GM13977 (cell line): ENCODE measurements at places on chromosomes 11 and 22.

GRCh38 chr22:49049691-49050090 lies 778.0 kb downstream of the BRD1 start:
- no peak for DNase-seq

GRCh38 chr11:46722566-46723358 lies 3.7 kb downstream of the F2 start:
- DNase-seq, result no peak

- no peak for DNase-seq
Observed at GRCh38 chr22:38273135-38273826, 471 bp upstream of the TMEM184B start.

GRCh38 chr11:67268081-67268961 lies 2.0 kb downstream of the GRK2 start:
- DNase-seq, result peak; percentile 92

GRCh38 chr11:19605520-19606371 lies 106.9 kb upstream of the NAV2 start:
- no peak for DNase-seq

- DNase-seq, result no peak
Observed at GRCh38 chr11:10752061-10752460, 1.0 kb downstream of the CTR9 start.

- no peak for DNase-seq
Observed at GRCh38 chr22:20092477-20092854, 12.4 kb downstream of the DGCR8 start.

- DNase-seq, result no peak
Observed at GRCh38 chr11:131544591-131544990, 174.2 kb downstream of the NTM start.

DNA sequence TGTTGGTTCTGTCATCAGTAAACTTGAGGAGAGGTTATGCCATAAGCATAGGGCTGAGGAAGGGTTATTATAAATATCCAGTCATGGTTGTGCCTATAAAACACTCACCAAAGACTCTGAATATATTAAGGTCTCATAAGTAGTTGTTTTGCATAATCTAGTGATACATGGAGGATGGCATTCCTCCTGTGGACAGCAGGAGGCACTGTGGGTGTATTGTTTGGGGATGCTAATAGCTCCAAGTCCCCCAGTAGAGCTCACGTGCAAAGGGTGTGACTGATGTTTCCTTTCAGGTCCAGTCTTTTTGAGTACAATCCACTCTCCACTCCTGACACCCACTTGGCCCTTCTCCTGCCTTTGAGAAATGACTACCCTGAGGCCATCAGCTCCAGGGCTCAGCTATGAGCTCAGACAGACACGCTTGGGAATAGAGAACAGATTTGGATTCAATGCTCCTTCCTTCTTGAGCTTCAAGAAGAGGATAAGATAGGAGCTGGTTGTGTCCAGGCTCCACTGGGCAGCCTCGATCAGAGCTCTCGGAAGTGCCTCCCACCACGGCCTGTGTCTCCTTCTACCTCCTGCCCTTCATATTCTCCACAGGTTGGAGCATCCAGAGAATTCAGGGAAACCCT lies 85.2 kb upstream of the IGLL5 start:
- DNase-seq, result peak; percentile 40

DNA sequence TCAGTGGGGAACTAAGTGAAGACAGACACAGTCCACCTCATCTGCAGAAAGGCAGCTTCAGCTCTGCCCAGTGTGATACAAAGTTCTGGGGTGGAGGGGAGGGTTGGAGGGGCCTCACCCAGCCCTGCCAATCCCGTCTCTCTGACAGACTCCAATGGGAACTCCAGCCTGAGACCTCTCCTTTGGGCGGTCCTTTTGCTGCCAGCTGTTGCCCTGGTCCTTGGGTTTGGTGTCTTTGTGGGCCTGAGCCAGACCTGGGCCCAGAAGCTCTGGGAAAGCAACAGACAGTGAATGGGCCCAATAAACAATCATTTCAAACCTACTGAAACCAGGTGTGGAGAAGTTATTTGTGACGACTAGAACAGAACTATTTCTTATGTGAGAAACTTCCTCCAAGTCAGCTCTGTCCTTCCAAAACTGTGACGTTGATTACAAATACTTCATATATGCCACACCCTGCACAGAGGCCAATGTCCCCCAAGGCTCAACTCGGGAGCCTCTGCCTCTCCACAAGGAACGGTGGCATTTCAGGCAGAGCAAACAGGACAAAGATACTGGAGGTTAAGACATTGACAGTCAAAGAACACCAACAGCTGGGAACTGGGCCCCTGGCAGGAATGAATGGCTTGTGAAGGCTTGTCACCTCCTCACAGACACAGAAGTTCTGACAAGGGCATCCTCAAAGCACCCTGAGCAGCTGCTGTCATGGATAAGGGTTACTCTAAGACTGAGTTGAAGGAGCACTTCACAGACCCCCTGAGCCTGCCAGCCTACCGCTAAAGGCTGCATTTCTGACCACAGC lies 8.2 kb downstream of the ZP1 start:
- no peak for DNase-seq

GRCh38 chr11:75355051-75355450 lies 3.6 kb upstream of the ARRB1 start:
- DNase-seq, result no peak

DNA sequence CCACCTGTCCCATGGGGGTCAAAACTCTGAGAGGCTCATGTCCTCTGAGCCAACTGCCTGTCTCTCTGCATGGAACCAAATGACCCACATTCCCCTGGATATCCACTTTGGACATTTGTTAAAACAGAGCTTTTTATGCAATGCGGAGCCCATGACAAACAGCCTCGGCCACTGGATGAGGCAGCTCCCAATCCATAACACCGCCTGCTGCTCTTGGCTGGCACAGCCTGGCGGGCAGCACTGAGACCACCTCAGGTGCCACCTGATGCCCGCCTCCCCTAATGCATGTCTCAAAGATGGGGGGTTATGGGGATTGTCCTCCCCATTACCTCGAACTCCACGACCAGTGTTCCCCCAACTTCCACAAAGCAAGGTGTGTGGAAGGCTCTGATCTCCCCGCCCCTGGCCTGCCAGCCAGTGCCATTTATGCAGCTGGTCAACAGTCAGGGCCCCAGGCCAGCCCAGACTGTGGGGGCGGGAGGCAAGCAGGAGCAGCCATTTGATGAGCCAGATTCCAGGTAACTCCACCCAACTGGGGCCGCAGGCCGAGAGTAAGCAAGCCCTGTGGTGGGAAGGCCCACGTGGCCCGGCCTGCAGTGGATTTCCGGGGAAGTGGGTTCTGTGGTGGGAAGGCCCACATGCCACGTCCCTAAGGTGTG lies 84.2 kb downstream of the PHF21B start:
- DNase-seq, result no peak

DNA sequence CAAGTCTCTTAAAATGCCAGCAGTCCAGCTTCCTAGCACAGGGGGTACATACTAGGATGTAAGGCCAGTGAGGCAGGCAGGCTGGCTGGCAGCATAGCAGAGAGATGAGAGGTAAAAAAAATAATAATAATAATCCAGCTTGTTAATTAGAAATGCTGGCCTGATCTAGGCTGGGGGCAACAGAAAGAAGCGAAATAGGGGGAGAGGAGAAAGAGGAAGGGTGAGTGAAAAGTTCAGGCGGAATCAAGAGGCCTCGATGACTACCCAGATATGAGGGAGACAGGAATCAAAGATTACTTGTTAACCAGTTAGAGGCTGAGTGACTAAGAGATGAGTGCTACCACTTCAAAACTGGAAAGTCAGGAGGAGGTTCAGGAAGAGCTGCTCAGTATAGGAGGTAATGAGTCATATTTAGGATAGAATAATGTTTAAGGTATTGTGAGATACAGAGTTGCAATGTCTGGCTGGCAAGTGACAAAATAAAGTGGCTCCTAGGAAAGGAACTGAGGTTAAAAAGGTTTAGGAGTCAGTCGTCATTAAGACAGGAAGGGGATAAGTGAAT lies 2.8 kb downstream of the ALKBH8 start:
- no peak for DNase-seq

- DNase-seq, result no peak
Observed at GRCh38 chr22:30627471-30627870, 8.1 kb upstream of the SLC35E4 start.

DNA sequence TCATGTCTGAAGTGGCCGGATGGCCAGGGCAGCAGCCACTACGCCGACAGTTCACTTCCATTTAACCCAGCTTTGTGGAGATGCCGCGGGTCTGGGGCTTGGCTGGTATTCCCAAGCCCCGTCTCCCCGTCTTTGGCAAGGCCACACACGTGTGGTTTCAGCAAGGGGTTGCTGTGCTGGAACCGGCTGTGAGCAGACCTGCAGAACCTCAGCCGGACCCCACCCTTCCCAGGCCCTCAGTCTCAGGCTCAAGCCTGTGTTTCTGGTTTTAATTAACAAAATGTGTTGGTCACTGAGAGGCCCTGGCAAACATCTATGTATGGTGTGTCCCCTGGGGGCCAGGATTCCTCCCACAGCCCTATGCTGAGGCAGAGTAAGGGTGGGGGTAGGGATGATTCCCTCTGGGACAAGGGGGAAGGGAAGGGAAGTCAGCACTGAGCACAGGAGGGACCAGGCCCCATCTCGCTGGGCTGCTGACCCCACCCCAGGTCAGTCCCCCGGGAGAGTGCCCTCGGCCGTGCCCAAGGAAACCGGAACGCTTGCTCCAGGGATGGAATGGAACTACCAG lies 9.3 kb downstream of the OSBPL5 start:
- DNase-seq, result no peak

- DNase-seq, result peak; percentile 71
Observed at GRCh38 chr11:117796872-117797529, at the start of gene DSCAML1. DSCAML1 (minus strand) TSS chr11:117797216; CDS start chr11:117797079, 137 bp downstream.

GRCh38 chr11:68259122-68259959 lies 12.4 kb downstream of the C11orf24 start:
- DNase-seq, result no peak

GRCh38 chr11:122439866-122440810 lies 215.4 kb upstream of the UBASH3B start:
- DNase-seq, result no peak

GRCh38 chr11:36012979-36013378 lies 69.1 kb downstream of the LDLRAD3 start:
- DNase-seq, result no peak

GRCh38 chr22:17997456-17997855 lies 26.9 kb downstream of the MICAL3 start:
- no peak for DNase-seq

GRCh38 chr11:72673284-72673942 lies 809 bp downstream of the PDE2A start:
- DNase-seq, result no peak

DNA sequence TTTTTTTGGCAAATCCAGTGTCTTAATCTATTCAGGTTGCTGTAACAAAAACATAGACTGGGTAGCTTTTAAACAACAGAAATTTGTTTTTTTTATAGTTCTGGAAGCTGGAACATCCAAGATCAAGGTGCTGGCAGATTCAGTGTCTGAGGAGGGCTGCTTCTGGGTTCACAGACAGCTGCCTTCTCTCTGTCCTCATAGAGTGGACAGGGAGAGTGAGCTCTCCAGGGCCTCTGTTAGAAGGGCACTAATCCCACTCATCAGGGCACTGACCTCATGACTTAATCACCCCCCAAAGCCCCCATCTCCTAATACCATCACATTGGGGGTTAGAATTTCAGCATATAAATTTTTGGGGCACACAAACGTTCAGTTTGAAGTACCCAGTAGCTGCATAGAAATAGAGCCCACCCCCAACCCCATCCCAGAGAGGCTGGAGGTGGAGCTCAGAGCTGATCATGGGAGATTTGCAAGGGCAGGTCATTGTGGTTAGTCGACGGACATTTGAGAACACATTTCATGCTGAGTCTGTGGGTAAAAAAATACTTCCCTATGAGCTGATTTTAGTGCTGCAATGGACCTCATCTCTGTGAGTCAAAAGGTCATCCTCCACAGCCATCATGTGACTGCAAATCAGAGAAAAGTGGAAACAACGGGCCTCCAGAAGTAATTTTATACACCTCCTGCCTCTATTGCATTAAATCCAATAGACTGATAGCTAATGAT lies 203.1 kb upstream of the CADM1 start:
- no peak for DNase-seq

DNA sequence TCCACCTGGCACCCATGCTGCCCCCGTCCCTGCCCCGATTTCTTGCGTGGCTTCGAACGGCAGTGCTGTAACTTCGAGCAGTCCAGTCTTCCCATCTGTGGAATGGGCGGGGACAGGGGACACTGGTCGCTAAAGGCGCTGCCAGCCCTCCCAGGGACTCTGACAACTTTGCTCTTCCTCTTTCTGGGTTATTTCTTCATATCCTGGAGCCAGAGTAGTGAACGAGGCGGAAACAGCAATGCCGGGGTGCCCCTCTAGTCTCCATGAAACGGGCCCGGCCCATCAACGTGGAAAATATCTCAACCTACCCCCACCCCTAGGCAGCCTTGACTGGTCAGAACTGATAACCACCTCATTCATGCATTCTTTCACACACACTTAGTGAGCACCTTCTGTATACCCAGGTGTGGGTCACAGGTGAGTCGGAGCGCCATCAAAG lies 42.8 kb downstream of the TRIOBP start:
- no peak for DNase-seq

DNA sequence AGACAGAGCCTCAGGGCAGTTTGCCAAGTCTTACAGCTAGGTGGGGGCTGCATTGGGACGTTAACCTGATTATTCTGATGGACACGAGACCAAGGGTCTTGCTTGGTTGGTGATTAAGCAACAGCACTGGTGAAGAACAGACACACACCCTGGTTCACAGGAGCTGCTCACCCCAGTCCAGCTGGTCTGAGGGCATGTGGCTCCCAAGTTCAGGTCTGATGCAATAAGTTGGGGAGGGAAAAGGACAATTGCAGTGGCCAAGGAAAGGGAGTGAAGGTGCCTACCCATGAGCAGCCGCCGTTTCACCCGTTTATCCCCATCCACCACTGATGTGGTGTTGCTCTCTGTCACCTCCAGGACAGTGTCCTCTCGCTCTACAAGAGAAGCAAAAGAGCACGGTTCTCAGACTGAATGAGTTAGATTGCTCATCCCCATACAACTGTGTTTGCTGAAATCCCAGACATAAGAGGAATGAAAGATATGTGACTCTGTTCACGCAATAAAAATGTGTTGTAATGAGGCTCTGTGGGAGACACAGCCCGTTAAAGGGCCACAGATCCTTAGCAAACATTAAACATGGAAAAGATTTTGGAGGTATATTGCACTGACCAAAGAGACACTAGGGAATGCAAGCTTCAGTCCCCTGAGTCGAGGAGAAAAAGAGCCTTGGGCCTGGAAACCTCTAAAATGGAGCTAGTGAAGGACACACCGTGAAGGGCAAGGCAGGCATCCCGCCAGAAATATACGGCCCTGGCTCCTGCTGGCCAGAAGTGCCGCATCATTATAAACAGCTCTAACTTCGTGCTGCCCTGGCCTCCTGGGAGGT lies 25.6 kb downstream of the SCUBE2 start:
- no peak for DNase-seq

GRCh38 chr11:75441804-75442132 lies 8.8 kb upstream of the KLHL35 start:
- DNase-seq, result no peak

DNA sequence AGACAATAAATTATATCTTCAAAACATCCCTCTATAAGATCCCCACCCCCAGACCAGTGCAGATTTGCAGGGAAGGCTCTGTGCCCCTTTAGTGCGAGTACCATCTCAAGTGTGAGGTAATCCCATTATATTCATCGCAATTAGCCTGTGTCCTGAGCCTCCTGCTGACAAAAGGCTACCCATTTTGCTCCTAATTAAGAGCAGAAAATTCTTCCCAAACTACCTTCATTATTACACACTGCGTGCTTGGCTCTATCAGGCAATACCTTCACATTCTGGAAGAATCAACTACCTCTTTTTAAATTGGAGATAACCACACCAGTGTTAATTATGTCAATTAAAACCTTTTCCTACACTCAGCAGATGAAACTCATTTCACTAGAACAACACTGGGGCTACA lies 1133.4 kb upstream of the CCDC90B start:
- DNase-seq, result no peak

GRCh38 chr22:30990690-30991089 lies 21.6 kb downstream of the TUG1 start:
- no peak for DNase-seq

GRCh38 chr11:6200975-6201374 lies 2.0 kb downstream of the OR52W1 start:
- DNase-seq, result no peak
